ENCODE measurements at places on chromosomes 12 and 14.

DNA sequence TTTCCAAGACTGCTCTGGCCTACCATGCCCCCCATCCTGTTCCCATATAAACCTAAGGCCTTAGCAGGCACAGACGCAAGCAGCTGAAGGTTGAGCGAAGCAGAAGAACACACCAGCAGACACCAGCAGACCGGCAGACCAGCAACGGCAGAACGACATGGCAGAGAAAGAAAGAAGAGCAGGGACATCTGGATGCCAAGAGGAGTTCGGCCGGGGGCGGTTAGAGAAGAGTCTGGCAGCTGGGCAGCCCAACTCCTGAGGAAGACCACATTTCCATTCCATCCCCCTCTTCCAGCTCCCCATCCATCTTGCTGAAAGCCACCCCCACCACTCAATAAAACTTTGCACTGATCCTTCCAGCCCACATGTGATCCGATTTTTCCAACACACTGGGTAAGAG, 5.2 kb upstream of the ST8SIA1 start:
- DNase-seq: no peak

- no peak for DNase-seq
Measured at GRCh38 chr14:64245491-64245890, 48.7 kb downstream of the ESR2 start.

GRCh38 chr14:103318750-103319419, 15.2 kb upstream of the EIF5 start:
- DNase-seq: no peak

- no peak for DNase-seq
Measured at GRCh38 chr12:54465857-54466523, 7.4 kb downstream of the GTSF1 start.

DNA sequence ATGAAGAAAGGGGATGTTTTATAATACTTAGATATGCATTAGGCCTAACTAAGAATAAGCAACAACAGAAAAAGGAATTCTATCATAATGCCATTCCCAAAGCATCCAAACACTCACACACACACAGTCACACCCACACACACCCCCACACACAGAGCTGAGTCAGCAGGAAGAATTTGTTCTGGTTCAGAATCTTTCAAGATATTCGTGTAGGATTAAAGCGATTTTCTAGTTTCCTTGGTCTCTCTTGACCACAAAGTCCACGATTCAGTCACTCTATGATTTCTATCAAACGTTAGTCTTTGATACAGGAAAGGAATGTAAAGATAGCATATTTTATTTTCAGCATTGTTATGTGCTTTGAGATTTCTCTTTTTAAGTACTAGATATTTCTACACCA, 382.6 kb upstream of the DCN start:
- no peak for DNase-seq

GRCh38 chr12:111816065-111816615, 25.9 kb upstream of the MAPKAPK5 start:
- no peak for DNase-seq

GRCh38 chr12:50568338-50569091, 63.7 kb downstream of the DIP2B start:
- DNase-seq: no peak

GRCh38 chr14:50741567-50741966, 73.5 kb upstream of the SAV1 start:
- no peak for DNase-seq

DNA sequence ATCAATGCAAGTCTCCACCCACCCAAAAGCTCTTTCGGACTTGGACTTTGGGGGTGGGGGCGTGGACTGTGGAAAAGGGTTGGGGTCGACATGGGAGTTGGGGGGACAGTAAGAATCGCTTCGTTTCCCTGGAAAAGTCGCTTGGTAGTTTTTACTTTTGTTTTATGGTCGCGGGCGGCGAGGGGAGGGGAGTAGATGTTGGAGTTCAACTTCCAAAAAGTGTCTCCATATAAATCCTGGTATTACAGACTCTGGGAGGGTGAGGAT, 568 bp upstream of the BCL11B start:
- no peak for DNase-seq

DNA sequence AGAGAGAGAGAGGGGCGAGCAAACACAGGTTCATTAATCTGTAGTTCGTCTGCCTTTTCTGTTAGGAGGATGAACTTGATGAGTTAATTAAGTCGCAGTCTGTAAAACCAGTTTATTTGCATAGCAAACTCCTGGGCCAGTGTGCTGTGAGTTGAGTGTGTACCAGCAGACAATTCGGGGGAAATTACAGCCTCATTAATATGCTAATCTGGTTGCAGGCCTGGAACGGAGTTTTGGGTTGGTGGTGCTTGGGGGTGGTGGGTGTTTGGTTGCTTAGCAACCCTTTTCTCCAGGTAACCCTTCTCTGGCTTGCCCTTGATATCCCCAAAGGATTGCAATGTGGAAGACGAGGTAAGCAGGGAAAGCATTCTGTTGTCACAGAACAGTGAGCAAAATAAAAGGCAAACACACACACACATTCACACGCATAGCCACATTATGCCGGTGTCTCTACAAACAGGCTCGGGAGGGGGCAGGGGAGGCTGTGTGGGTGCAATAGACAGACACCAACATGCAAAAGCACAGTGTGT, 29.2 kb upstream of the LHX5 start:
- DNase-seq: no peak

GRCh38 chr14:31690056-31690455, 128.9 kb downstream of the NUBPL start:
- DNase-seq: no peak

DNA sequence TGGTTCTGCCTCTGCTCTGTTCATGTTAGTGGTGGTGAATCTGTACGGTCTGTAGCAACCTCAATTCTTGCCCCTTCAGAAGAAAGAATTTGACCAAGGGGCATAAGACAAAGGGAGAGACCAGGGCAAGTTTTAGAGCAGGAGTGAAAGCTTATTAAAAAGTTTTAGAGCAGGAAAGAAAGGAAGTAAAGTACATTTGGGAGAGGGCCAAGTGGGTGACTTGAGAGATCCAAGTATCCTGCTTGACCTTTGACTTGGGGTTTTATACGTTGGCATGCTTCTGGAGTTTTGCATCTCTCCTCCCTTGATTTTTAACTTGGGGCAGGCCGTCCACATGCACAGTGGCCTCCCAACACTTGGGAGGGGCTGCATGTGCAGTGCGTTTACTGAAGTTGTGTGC, 225.0 kb downstream of the CRADD start:
- DNase-seq: no peak
